SHP77 (cell line): ENCODE measurements at places on chromosomes 12 and 14.
A peak's percentile ranks its signal among the peaks of the same experiment; 100 is the strongest.

GRCh38 chr12:55720894-55721444 is 776 bp downstream of the RDH5 start:
- peak; percentile 41 for DNase-seq

DNA sequence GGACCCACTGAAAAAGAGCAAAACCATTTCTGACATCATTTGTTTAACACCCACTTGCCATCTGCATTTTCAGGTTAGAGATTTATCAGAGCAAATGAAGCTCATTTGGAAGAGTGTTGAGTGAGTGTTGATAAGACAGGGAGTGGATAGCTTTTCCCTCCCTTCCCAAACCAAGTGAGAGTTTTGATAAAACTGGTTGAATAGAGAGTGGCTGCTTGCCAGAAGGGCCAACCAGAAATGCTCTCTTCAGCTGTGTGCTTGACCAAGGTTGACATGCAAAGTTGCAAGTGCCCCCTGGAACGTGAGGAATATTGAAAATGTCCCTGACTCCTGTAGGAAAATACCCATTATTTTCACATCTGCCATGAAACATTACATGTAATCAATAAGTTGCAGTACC is 1487.0 kb upstream of the FLRT2 start:
- no peak for DNase-seq

DNA sequence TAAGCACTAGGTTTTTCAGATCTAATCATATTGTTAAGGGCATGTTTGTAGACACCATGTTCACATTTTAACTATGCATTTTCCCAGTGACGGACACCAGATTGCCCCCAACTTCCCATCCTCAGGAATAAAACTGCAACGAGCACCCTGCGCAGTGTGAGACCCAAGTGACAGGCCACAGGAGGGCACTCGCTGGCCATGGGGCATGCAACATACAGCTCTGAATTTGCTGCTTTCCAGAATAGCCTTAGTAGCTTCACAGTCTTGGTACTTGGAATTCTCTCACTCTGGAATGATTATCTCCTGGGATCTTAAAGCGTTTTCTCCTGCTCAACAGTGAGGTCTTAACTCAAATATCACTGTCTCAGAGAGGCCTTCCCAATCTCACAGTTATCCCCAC is 972 bp upstream of the DDX47 start:
- no peak for DNase-seq

- DNase-seq = peak; percentile 84
Observed at GRCh38 chr12:100753837-100754236, 40.7 kb upstream of the ANO4 start.

GRCh38 chr12:20272801-20273200 is 95.5 kb upstream of the PDE3A start:
- no peak for DNase-seq

DNA sequence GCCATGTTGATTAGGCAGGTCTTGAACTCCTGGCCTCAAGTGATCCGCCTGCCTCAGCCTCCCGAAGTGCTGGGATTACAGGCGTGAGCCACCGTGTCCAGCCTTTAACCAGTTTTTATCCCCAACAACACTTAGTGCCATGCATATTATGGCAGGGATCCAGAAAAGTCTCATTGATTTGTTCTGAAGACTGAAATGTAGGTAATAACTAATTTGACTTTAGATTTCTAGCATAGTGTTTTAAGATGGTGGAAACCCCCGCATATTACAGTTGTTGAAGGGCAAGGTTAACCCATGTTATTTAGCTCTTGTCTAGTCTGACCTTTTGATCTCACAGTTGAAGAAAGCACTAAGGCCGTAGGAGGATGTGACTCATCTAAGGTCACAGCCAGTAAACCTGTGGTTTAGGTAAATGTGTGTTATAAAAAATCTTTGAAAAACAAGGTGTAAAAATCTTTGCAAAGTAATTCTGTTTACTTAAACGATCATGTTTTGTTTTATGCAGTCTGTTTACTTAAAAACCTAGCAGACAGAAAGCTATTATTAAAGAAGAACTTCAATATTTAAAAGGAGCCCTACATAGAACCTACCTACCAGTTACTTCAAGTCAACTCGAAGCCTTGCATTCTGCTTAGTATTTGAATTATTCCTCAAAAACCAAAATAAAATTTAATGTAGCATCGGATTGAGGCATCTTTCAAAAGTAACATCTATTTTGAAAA is 24.8 kb downstream of the BICDL1 start:
- no peak for DNase-seq

DNA sequence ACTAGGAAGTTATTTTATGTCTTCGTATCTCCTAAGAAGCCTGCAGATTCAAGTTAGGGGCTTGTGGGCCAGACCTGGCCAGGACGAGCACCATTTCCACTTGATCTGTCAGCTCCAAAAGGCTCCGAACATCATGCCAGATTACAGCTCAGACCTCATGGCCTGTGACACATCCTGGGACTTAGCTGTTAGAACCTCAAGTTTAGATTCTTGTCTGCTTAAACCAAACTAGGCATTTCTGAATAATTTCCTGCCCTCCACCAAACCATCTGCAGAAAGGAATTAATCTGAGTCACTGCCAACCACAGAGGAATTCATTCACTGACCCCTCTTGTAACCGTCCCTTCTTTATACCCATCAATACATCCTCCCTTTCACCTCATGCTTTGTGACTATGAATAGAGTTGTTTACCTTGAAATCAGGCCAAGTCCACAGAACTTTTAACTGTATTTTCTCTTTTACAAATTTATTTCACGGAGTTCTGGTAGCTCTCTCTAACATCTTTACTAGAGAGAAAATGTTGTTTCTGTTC is 120.3 kb downstream of the FBXL14 start:
- DNase-seq = peak; percentile 6

GRCh38 chr12:104137001-104137901 is 759 bp downstream of the NFYB start:
- DNase-seq = peak; percentile 20

DNA sequence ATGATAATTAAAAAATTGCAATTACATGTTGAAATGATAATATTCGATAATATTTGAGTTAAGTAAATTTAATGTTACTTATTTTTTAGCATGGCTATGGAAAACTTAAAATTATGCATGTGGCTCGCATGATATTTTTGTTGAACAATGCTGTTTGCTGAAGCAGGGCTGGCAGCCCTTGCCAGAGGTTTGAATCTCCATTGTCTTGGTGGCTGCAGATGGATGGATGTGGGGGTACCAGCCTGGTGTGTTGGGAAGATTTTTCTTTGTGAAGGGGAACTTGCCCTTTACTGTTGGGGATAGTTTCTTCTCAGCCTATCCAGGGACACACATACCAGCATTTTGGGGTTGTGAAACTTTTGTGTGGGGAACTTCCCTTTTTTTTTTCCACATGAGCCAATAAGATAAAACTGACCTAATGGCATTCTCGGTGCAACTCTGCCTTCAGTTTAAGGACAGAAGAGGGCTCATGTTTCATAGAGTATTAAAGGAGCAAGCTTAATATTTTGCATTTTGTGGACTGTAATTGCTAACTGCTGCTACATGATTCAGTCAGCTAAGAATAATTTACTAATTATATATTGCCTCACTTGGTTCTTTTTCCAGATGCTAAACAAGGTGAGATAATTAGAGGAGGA is 8.8 kb downstream of the RASSF3 start:
- DNase-seq = no peak

GRCh38 chr12:10361622-10362021 is 28.2 kb downstream of the KLRK1 start:
- no peak for DNase-seq

- DNase-seq = peak; percentile 60
Observed at GRCh38 chr14:22976620-22977433, 5.5 kb downstream of the AJUBA start.

- no peak for DNase-seq
Observed at GRCh38 chr14:57287745-57288144, 19.0 kb downstream of the AP5M1 start.

- no peak for DNase-seq
Observed at GRCh38 chr14:68476212-68477109, 316.4 kb downstream of the ZFP36L1 start.

DNA sequence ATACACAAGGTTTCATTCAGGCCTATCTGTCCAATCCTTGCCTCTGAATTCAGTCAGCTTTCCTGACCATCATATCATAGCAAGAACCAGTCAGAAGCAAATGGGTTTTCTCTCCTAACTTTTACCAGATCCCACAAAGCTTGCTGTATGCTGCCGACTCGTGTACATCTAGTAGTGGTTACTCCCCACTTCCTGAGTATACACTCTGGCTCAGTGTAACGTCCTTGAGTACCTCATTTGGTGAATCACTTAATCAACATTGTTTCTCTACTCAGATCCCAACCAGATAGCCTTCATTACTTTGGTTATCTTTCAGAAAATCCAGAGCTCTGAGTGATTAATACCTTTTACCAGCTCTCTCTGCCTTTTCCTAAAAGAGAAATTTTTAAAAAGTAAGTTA is 728.2 kb downstream of the GALC start:
- DNase-seq = no peak

DNA sequence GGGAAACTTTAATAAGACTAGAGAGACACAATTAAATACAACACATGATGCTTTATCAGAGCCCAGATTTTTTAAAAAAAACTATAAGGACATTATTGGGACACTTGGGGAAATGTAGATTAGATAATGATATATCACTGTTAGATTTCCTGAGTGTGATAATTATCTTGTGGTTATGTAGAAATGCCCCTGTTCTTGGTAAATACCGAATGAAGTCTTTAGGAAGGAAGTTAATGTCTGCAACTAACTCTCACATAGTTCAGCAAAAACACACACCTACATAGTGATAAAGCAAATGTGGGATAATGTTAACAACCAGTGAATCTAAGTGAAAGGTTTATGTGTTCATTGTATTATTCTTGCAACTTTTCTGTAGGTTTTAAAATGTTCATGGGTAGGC is 14.6 kb upstream of the CACNB3 start:
- DNase-seq = no peak

DNA sequence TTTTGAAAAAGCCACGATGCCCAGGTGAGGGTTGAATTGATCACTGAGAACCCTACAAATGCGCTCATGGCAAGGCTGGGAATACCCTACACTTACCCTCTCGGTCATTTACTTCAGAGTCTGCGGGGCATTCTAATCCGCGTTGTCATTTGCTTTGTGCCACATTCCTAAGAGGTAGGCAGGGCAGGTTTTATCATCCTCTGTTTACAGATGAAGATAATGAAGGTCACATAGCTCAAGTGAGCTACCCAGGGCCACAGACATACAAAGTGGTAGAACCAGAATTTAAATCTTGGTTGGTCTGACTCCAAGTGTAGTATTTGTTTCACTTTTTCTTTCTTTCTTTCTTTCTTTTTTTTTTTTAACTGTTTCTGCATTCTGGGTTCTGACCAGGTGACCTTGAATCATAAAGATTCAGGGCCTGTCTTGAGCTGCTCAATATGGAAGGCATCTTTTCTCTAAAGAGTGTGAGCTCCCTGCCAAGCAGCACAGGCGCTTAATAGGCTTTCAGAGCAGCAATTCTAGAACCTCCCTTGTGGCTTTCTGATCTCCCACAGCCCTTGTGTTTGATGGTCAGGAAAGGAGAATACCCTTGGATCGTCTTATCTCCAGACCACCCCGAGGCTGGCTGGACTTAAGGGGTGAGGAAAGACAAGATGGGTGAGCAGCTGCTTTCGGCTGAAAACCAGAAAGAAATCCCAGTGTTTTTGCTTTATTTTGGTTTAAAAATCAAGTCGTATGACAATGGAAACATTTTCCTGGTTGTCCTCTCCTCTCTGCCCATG is 662 bp upstream of the BATF start:
- DNase-seq = no peak

DNA sequence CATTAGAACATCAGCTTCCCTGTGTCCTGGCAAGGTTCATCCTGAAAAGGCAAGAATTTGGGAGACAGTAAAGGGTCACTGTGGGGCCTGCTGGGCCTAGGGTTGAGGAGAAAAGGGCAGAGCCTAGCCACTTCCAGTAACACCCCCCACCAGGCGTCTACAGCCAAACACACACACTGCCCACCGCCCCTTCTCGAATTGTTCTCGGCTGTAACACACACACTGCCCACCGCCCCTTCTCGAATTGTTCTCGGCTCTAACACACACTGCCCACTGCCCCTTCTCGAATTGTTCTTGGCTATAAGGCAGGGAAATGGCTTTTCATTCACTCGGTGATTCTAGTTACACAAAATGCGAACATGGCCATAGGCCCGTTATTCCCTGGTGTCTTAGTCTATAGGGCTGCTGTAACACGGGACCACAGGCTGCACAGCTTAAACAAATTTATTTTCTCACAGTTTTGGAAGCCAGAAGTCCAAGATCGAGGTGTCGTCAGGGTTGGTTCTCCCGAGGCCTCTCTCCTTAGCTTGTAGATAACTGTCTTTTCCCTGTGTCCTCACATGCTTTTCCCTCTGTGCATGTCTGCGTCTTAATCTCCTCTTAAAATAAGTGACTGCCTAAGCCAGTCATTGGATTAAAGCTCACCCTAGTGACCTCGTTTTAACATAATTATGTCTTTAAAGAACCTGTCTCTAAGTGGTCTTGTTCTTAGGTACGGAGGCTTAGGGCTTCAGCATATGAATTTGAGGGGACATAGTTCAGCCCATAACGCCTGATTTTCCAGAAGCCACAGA is 171.0 kb downstream of the ADGRD1 start:
- DNase-seq = no peak

DNA sequence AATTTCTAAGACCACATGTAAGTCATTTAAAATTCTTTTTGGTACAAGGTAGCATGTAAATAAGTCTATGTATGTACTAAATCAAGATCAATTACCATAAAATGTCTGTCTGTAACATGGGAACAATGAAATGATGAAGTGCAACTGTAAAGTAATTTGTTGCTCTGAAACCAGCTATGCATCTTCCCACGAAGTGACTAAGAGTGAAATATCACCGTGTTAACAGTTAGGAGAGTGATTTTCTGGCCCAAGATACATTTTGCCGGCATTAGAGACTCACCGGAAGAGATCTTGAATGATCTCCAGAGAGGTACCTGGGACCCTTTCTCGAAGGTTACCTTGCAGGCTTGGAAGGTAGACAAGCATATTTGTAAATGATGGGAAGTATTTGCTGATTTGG is 105.8 kb downstream of the SAMD4A start:
- no peak for DNase-seq

DNA sequence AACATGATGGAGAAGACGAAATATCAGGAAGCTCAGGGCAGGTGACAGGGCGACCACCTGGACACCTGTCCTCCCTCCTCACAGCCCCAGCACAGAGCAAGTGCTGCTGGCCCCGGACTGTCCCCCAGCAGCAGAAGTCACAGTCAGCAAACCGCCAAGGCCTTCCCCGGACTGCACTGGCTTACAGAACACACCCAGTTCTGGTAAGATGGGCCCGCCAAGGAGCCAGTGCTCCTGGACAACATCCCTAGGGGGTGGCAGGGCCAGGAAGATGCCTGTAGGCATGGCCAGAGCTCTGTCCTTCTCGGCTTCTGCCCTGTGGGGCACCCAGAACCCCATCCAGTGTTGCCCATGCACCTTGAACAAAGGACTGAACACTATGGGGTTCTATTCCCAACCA is 77.9 kb downstream of the BCL11B start:
- DNase-seq = no peak

GRCh38 chr12:70040141-70040540 is 203.1 kb upstream of the CNOT2 start:
- DNase-seq = no peak
